ENCODE measurements at places on chromosomes 4 and X.
A peak's percentile ranks its signal among the peaks of the same experiment; 100 is the strongest.

GRCh38 chrX:48558271-48558670 lies 16.0 kb upstream of the RBM3 start:
- no peak for DNase-seq

DNA sequence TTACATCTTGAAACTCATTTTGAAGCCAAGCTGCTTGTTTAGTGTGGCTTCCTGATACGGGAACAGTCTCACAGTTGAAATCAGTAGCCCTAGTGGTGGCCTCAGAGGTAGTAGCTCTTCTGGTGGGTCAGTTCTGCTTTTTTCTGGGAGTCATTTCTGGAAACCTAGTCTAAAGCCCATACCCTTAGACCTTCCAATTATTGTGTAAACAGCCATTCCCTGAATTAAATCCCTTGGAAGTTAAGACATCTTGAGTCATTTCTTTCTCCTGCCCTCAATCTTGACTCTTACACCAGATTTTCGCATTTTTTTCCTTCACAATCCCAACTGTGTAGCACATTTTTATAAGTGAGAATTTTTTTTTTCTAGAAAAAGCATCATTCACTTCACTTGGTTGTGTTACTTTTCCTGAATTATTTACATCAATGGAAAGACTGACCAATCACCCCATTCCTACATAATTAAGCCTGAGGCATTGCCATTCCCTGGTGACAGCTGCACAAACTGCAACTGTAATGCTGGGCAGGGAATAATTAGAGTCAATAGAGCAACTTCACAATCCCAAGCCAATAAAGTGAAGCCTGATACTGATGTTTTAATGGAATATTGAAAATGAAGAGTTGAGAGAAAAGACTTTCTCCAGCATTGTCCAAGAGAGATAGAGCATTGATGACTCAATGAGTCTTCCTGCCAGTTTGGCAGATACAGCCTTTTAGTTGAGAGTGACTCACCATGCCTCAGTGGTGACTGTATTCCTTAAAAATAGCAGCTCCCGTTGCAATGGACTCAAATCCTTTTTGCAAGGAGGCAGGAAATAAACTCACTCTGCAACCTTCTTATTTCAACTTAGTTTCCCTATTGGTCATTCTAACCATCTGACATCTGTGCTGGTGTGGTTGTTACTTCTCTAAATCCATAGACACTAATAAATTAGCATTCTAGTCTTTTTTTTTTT lies 13.0 kb upstream of the SEPSECS start:
- no peak for DNase-seq

- DNase-seq = no peak
These were observed 91.6 kb upstream of the H2AZ1 start for GRCh38 chr4:100041646-100042045.

GRCh38 chr4:31370866-31371465 lies 650.8 kb downstream of the PCDH7 start:
- DNase-seq = no peak

- no peak for DNase-seq
These were observed 36.6 kb downstream of the JADE1 start for GRCh38 chr4:128846063-128846462.

DNA sequence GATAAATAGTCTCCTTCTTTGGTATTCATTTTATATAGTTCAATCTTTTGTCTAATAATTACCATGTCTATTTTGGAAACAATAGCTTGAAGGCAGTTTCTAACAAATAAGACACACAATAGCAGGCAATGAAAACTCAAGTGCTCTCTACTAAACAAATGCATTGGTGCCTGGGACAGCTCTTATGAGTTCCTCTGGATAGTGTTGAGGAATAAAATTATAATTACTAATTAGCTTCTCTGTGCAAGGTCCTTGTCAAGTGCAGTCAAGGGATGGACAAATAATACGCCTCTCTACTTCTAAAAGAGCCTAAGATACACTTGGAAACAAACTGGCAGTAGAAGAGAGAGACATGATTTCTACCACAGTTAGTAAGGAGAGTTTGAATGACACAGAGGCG lies 229.0 kb upstream of the GLRA2 start:
- no peak for DNase-seq

DNA sequence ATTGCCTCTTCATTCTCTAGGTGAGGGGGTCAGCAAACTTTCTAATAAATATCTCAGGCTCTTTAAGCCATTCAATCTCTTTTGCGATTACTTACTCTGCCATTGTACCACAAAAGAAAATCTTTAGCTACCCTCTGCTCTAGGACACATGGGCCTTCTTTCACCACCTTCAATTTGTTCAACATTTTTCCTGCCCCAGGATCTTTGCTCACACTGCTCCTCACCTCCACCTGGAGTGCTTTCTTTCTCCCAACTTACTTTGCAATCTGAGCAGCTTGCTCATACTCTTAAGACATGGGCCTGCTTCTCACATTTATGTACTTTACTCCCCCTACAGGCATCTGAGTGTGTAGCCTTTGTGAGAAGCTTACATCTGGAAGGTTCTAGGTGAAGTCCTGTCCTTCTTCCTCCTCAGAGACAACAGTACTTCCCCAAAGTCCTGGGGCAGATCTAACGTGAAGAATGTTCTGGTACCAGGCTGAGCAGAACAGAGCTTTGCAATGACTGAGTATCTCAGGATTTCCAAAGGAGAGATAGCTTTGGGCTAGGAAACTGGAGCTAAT lies 55.0 kb upstream of the PRDM5 start:
- DNase-seq = no peak

DNA sequence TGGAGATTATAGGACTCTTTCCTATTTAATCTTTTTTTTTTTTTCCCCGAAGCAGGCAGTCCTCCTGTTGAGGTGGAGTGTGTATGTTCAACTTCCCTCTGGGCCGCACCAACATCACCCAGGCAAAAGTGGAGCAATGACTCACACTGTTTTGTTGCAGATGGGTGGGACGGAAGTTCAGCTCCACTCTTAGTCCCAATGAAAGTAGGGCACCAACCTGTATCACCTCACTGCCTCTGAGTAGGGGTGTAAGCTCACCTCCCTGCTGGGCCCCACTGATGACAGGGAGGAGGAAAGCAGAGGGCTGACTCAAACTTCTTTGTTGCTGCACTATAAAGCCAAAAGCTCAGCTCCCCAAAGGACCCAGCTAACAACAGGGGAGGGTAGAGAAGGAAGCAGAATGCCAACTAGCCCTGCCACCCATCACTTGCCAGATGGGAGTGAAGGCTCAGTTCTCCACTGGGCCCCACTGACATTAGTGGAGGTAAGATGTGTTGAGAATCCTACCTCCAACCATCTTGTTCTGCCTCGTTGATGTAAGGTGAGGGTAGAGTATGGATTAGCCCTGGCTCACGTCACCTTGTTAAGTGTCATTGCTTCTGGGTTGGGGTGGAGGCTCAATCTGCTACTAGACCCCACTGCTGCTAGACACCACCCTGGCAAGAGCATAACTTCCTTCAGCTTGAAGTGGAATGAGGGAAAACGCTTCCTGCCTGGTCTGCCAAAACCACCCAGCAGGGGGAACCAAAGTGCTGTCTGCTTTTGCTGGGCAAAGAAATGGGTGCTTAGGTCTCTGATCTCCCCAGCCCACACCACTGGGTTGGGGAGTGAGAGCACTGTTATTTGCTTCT lies 14.1 kb downstream of the RPS6KA3 start:
- peak; percentile 66 for DNase-seq

DNA sequence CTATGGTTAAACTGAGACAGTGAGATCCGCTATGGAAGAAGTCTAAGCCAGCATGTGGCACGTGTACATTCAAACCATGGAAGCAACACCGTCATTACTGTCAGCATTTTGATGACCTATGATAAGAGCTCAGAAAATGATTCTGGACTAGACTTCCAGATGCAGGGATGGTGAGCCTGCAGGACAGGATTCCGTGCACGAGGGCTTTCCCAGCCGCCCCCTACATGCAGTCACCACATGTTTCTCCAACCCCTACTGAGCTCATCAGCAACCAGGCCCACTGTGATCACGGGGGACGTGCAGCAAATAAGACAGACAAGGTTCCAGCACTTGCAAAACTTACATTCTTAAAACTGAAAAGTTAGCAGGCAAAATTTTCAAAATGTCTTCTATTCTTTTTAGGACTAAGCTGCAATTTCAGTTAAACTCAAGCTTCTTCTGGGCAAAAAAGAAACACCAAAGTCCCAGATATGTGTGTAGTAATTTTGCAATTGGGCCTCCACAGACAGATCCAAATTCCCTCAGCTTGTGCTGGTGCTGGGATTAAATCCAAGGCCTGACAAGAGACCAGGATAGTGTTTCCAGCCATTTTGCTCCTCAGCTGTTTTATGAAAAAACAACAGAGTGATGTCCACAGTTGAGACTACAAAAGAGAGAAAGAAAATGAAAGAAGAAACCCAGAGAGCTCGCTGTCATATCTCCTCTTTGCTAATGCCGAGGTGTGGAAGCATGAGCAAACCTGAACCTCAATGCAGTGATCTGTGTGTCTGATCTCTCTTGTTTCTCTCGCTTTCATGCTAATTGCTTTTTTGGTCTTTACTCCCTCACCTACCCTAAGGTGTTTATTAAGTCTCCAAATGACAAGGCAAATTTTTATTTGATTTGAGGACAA lies 118.2 kb downstream of the AFAP1 start:
- no peak for DNase-seq

- no peak for DNase-seq
These were observed 77.6 kb upstream of the PCDH18 start for GRCh38 chr4:137609718-137610430.

DNA sequence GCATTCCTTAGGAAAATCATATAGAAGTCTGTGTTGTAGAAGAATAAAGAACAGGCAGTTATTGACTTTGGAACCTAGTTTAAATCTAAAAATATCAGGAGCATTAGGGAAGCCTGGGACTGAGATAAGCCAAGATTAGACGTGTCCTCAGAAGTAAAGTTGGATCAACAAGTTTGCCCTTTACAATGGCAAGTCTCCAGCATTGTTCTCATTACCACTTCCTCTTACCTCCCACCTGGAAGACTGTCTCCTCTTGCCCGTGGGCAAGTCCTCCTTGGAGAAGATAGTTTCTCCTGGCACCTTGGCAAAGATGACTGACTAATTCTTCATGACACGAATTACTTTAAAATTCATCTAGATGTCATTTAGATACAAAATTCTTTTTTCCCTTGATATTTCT lies 37.8 kb downstream of the CNKSR2 start:
- no peak for DNase-seq

- no peak for DNase-seq
These were observed 13.6 kb upstream of the ABLIM2 start for GRCh38 chr4:8171984-8172924.

GRCh38 chr4:110540581-110540980 lies 64.6 kb downstream of the ENPEP start:
- DNase-seq = no peak

- no peak for DNase-seq
These were observed 33.1 kb upstream of the ANXA10 start for GRCh38 chr4:168059251-168059650.
